Stimulated activated CD8-positive, alpha-beta memory T cell treated with anti-CD3 and anti-CD28 coated beads, Interleukin-15, amount 100 ng/mL, for 24 hours (primary cell): ENCODE measurements at places on chromosomes 7 and 10.

DNA sequence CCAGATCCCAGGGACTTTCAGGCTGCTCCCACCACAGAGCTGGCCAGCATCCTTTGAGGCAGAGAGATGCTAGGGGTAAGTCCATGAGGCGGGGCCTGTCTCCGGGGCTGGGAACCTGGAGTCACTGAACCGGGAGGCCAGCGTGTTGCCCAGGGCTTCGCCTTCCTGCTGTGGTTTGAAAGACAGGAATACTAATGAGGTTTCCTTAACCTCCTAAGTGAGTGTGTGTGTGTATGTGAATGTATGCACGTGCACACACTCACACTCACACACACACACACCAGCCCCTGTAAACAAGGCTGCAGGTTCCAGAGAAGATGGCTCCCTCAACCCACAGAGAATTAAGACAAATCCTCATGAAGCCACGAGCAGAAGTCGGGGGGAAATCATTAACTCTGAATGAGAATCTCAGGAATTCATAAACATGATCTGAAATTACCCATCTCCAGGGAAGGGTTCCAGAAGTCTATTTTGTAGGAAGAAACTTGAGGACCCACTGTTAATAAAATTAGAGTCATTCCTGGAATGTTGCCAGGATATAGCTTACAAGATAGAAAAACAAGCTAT, 20.3 kb upstream of the PFKP start:
- no peak for DNase-seq

GRCh38 chr7:130363026-130363847, 17.1 kb upstream of the CPA1 start:
- DNase-seq: no peak

- DNase-seq: no peak
These were observed 189.0 kb downstream of the TCF7L2 start for GRCh38 chr10:113138937-113139585.

- DNase-seq: no peak
These were observed 104.9 kb downstream of the SPDYE5 start for GRCh38 chr7:75596727-75597614.

DNA sequence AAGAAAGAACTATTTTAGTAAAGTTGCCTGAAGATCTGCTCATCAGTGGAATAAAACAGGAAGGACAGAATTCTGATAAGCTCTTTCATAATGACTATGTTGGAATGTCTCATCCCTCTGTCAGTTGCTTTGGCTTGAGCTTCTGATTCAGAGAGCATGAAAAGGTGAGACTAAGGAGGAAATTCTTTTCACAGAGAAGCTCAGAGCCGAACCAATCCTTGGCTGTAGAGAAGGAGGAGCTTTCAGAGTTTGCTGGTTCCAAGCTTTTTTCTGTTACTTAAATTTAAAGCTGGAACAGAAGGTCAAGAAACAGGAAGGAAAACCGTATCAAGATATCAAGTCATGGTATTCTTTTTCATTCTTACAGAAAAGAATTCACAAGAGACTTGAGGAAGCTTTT, 24.0 kb downstream of the GSTO2 start:
- DNase-seq: no peak

DNA sequence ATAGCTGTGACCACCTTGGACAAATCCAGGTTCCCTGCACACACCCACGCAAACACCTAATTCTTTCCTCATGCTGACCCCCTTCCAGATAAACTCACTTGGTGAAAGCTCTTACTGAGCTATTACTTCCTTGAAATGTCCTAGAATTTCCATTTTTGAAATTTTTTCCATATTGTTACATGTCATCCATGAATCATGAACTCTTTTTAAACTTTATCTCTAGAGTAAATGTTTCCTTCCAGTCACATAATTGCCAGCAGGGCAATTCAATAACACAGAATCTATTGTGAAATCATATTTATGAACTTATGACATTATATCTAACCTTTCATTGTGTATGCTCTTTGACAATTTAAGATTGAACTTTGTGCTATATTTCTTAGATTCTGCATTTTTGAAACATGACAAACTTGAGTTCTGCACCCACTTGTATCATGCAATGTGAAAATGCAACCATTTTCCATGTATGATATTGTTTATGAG, 26.8 kb upstream of the FGL2 start:
- DNase-seq: no peak

DNA sequence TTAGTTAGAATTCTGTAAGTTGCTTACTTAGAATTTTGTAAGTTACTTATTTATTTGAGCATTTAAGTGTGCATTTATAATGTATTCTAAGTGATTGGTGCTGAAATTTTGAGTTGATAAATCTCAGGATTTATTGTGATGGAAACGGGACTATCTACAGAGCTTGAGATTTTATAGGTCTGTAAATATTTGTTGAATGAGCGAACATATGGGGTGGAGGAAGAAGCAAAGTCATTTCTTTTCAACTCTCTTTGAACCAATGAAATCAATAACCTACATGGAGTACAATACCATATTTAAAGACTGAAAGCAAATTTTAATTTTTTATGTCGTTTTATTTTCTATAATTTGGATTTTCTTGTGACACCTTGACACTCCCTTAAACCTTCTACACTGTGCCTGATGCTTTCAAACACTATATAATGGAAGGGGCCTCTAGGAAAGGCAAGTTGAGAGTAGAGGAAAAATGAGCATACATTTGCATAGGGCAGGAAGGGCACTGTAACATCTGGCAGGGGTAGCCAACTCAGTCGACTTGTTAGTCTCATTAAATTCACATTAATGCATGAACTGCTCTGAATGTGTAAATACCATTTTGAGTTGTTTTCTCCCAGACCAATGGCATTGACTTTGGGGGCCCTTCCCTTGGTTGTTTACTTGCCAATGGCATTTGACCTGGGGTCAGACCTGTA, 204.2 kb downstream of the DYNC1I1 start:
- DNase-seq: no peak

DNA sequence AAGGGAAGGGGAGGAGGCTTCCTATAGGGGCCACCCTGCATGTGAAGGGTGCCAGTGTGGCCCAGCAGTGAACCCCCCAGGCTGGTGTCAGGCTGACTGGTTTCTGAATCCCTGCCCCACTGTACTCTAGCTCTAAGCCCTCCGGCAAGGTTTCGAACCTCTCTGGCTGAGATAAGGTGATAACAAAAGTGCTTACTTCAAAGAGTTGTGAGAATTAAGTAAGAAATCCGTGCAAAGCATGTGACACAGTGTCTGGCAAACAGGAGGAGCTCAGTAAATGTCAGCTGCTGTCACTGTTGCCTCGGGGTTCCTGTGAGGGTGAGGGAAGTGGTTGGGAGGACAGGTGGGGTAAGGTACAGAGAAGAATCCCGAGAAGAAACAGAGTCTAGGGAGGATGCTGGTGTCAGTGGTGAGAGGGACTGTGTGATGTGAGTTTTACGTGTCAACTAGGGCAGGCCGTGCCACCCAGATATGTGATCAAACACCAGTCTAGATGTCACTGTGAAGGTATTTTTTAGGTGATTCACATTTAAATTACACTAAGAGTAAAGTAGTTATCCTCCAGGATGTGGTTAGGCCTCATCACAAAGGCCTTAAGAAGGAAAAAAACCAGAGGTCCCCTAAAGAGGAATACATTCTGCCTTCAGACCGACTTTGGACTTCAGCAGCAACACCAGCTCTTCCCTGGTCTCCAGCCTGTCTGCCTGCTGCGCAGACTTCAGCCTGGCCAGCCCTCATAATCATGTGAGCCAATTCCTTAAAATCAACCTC, 64.4 kb downstream of the BPGM start:
- no peak for DNase-seq

DNA sequence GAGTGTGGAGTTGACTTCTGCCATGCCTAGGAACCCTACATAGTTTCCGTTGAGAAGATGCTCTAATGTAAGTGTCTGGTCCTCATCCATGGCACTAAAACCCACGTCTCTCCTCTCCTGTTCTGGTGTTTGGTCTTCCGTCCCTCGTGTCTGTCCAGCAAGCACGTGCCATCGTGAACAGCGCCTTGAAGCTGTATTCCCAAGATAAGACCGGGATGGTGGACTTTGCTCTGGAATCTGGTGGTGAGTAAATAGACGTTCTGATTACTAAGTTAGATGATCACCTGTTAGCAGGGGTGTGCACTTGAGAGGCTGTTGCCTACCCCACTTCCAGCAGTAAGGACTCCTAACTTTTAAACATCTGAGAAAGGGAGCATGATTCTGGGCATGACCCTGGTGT, 15.1 kb upstream of the GET4 start:
- no peak for DNase-seq

GRCh38 chr10:70652761-70653657, 19.3 kb upstream of the ADAMTS14 start:
- no peak for DNase-seq

GRCh38 chr7:80316811-80317210, 182.2 kb downstream of the GNAI1 start:
- DNase-seq: no peak

GRCh38 chr10:112509558-112510291, 62.7 kb downstream of the VTI1A start:
- no peak for DNase-seq

DNA sequence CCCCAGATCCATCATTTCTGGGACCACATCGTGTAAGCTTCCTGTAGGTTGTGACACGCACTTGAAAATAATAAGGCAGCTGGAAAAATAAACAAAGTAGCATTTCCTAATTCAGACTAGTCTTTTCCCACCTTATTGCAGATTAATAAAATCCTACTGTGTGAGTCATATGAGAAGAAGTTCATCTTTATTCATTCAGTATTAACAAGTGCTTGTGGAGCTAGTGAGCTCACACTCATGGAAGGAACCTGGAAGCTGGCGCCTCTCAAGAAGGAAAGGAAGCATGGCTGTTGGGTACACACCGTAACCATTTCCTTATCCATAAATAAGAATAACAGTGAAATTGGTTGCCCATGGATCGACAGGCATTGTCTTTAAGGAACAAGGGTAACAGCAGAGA, 152.6 kb upstream of the PFKP start:
- DNase-seq: no peak
